NCI-H187 (cell line): ENCODE measurements at places on chromosomes 13 and 19.
A peak's percentile ranks its signal among the peaks of the same experiment; 100 is the strongest.

DNA sequence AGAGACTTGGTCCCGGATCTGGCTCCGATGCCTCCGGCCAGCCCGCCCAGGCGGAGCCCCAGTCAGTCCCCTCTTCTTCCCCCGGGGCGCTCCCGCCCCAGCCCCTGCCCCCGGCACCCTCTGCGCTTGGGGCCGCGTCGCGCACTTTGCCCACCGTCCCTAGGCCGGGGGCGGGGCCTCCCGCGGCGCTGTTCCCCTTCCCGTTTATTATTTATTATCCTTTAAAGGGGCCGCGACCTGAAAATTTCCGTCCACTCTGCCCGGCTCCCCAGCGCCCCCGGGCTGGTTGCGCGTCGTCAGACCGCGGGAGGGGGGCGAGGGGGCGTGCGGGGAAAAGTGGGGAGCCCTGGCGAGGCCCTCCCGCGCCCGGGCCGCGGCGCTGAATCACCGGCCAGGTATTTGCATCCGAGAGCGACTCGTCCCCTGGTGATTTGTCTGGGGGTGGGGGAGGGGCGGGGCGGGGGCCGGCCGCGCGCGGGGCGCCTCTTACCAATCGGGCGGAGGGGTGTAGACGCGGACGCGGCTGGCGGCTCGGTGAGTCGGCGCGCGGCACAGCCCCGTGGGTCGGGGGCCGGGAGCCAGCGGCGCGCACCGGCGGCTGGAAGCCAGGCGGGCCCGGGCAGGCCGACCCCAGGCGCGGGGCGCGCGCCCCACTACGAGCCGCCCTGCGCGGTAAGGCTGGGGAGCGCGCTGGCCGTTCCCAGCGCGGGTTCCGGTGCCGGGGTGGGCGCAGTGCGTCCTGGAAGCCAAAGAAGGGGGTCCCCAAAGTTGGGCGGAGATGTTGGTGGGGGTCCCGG is at the start of gene ARID3A:
Gene ARID3A, plus strand, starts transcription at position 510 of the 797 bp plus-strand sequence. CDS start 3,494 bp downstream, outside the sequence.
- DNase-seq = peak; percentile 78

DNA sequence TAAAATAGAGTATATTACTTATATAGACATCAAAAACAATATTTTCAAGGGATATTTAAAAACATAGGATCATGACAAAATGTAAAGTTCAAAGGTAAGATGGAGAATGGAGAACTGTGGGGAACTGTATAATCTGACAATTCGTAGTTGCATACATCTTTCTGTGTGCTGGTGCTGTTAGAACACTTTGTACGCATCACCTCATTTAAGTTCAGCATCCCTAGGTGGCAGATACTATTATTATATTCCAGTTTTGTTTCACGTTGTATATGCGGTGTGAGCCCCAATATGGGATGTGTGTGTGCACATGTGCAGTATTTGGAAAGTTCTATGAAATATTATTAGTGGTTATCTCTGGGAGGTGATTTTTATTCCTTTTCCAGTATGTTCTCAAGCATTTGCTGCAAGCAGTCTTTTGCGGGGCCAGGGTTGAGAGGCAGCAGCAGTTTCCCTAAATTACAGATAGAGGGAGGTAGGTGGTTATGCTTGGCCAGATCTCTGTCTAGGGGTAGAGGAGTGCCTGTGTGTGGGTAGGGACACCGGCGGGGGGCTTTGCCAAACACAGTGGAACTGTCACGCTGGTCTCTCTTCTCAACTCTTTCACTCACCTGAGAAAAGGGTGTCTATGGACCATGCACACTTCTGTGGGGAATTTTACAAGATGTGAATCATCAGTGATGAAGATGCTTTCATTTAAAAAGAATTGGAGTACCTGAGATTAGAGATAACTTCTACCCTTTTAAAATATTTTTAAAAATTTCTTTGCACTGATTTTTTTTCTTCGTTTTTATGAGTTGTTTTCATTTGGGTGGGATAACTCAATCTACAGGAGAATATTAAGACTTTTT is 55.6 kb upstream of the ALOX5AP start:
- DNase-seq = no peak

GRCh38 chr13:44040818-44041100 is 161.1 kb downstream of the LACC1 start:
- DNase-seq = no peak

DNA sequence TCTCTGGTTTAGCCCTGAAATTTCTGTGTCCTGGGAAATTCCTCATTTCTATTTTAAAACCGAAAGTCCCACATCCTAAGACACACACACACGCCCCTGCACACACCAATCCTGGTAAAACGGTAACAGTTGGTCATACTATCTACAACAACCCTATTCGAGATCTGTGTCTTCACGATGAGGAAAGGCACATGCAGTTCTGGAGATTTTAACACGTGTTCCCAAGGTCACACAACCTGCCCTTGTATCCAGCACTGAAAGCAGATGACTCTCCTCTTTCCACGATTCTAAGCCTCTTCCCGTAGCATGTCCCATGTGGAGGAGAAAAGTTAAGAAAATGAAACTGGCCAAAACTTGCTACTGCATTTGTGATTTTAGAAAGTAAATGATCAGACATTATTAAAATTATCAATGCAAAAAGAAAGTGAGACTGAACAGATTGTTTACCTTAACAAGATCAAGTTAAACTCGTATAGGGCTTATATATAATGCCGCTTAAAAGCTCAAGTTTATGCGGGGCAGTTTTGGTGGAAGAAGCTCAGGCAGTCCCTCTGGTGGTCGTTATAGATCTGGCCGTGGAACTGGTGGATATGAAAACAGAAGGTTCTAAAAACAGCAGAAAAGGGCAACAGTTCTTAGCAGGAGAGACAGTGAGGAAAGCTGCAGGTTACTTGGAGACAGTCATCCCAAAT is 32.7 kb downstream of the VSTM1 start:
- no peak for DNase-seq

- DNase-seq = no peak
Observed at GRCh38 chr19:11375143-11375948, 880 bp downstream of the SWSAP1 start.

DNA sequence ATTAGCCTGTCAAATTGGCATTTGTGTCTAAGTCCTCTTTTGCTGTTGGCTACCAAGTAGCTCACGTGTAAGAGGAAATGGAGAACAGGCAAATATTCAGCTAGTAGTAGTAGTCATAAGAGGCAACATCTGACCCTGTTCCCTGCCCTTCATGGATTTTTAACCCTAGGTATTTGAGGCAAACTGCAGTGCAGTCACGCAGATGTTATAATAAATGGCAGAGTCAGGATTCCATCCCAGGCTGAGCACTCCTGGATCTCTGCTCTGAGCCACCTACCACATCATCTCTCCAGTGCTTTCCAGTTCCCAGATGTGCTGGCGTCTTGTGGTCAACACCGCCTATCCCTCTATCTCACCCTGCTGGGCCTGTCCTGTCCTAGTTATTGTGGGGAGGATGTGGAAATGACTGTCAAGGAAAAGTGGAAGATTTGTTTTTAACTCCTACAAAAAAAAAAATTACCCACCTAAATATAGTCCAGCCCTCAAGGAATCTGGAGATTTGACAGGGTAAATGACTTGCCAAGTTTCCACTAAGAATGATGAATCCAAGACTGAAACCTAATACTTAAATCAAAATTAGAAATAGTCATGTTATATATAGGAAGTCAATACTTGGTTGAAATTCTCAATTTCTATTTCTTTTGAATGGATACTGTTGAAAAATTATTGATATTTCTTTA is 322.9 kb downstream of the GPC6 start:
- DNase-seq = no peak

GRCh38 chr13:62130062-62130970 is 714.7 kb upstream of the PCDH20 start:
- no peak for DNase-seq
